ENCODE measurements at places on chromosomes 4 and X.

GRCh38 chr4:109266891-109267290 is 35.6 kb downstream of the COL25A1 start:
- no peak for DNase-seq

DNA sequence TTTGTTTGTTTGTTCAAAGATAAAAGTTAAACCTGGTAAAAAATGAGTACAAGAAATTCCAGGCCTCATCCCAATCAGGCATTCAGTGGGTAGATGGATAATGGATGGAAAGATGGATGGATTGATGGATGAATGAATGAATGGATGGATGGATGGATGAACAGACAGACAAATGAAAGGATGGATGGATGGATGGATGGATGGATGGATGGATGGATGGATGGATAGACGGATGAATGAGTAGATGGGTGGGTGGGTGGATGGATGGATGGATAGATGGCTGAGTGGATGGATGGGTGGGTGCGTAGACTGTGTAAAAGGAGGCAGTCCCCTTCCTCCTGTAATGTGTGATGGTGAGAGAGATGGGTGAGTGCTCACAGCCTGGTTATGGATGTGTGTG is 206.7 kb downstream of the FRMPD4 start:
- DNase-seq = no peak

DNA sequence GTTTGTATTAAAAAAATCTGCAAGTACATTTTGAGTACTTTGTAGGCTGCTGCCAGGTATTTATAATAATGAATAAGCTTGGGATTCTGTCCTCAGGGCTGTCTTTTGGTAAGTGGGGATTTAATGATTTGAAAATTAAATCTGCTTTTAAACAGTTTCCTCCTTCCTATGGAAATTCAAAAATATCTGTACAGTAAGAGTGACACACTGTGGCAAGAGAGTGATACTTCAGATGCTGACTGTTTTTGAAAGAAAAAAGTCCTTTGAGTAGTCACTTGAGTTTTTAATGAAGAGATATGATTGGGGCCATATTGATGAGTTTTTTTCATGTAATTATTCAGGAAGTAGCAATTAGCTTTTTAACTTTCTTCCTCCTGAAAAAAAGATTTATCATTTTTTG is 49.2 kb downstream of the SMARCAD1 start:
- no peak for DNase-seq

DNA sequence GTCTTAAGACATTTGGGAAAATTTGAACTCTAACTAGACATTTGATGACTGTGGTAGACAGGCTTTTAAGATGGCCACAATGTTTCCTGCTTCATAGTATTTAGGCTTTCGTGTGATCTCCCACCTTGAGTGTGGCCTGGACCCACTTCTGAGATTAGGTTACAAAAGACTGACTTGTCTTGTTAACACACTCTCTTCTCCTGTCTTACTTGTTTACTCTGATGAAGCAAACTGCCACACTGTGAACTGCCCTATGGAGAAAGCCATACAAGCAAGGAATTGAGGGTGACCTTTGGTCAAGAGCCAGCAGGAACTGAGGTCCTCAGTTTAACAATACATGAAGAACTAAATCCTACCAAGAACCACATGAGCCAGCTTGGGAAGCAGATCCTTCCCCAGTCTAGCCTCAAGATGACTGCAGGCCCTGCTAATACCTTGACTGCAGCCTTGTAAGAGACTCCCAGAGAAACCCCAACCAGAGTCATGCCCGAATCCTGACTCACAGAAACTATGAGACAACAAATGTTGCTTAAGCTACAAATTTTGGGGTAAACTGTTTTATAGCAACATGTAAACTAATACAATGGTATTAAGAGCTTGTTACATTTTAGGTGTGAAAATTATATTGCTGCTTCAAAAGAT is 20.3 kb downstream of the UBA6 start:
- DNase-seq = peak; percentile 70

DNA sequence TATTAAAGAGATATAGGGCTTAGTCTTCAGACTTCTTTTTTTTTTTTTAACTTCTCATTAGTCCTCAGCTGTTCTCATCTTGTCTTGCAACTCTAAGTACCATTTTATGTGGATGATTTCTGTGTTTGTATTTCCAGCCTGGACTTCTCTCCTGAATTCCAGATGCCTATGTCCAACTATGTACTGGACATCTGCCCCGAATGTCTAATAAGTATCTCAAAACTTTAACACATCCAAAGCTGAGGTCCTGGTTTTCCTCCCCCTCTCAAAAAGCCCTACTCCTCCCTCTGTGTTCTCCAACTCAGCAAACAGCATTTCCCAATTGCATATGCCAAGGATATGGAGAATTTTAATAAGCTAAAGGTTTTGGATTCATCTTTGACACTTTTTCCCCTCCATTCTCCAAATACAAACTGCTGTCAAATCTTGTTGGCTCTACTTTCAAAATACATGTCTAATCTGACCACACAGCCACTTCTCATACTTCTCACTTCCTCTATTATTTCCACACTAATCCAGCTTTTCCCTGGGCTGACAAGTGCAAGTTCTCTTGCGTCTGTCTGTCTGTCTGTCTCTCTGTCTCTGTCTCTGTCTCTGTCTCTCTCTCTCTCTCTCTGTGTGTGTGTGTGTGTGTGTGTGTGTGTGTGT is 79.8 kb downstream of the CLCN5 start:
- DNase-seq = no peak

DNA sequence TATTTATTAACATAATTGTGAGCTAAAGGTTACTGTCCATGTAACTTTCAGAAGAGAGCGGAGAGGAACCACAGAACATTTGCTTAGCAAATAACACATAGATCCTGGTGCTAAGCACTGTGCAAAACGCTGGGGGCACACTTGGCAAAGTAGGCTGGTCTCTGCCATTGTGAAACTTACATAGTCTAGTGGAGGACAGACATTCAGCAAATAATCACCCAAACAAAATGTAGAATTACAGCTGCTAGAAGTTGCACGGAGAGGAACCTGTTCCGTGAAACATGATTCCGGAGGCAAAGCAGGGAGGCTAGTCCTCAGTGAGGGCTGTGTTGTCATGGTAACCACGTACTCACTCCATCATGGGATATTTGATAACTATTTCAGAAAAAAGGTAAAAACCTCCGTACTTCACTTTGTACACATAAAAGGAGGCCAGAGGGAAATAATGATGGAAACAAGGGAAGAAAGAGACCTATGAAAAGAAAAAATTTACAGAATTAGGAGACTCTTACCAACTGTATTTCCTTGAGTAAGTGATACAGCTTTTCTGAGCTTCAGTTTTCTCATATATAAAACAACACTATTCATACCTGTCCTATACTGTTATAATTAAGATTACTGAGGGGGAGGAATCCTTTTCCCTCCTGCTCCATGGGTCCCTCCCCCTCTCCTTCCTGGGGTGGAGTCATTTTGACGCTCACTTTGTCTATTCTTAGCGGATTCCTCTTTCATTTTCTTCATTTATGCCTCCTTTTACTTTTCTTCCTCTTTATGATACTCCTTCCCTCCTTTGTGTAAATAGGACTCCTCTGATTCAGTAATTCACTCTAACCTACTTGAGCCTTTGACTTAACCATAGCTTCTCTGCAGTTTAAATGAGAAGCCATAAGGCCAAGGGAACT is 825 bp upstream of the RASGEF1B start:
- peak; percentile 22 for DNase-seq

DNA sequence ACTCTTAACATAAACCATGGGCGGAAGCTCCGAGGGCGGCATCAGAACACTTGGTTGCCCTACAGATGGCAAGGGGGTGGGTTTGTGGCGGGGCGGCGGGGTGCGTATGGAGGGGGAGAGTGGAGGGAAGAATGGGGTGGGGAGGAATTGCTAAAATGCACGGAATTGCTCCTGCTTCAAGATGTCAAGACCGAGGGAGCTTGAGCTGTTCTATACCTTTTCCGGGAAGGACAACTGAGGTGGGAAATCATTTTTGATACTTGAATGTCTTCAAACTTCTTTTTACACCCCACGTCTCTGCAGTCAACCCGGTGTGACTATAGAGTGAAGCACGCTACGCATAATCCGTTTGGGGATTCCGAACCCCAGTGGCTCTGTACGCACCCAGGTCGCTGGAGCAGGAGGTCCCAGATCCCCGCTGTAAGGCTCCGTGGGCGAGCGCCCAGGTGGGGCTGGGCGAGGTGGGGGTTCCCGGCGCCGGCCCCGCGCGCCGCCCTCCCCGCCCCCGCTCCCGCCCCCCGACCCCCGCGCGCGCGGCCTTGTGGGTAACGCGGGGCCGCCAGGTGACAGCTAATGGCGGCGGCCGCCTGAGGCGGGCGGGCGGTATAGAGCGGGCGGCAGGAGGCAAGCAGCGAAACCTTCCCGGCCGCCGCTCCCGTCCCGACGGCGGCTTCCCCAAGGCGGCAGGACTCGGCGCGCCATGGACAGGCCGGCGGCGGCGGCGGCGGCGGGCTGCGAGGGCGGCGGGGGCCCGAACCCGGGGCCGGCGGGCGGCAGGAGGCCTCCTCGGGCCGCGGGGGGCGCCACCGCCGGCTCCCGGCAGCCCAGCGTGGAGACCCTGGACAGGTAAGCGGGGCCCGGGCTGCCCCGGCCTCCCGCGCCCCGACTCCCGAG is at the start of gene MTMR1:
TSS of gene MTMR1 (plus strand) at position 566 of the 894 bp plus-strand sequence. CDS start at position 701, 135 bp downstream.
- DNase-seq = no peak

GRCh38 chrX:119502727-119503483 is 34.7 kb downstream of the SLC25A5 start:
- DNase-seq = no peak

GRCh38 chr4:26062215-26062614 is 148.2 kb downstream of the SMIM20 start:
- no peak for DNase-seq

DNA sequence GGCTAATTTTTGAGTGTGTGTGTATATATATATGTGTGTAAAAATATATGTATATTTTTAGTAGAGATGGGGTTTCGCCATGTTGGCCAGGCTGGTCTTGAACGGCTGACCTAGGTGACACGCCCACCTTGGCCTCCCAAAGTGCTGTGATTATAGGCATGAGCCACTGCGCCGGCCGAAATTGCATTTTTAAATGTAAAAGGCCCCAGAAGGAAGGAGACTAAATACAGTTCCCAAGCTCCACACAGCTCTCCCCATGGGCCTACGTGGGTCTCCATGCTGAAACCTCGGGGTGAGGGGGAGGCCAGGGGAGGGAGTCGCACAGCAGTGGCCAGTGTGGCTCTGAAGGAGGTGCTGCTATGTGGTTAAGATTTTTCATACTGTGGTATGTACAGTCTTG is 12.8 kb upstream of the CDKN2AIP start:
- no peak for DNase-seq

DNA sequence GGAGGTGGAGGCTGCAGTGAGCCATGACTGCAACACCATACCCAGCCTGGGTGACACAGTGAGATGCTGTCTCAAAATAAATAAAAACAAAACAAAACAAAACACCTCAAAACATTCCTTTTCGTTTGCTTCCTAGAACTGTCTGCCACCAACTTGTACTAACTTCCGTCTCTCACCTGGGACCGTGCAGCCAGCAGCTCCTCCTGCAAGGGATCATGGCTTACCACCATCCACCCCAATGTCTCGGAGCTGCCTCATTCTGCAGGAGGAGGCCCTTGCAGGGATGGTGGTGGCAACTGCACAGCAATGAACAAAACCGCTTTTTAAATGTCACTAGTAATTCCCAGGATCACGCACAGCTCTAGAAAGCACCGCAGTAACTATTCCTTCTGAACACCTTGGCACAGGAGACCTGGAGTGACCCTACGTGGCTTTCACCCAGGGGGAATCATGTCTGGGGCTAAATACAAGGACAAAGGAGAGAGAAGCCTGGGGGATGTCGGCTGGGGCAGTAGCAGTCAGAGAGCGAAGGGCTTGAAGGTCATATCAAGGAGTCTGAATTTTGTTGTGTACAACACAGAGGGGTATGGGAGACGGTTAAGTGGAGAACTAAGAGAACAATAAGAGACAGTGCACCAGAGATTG is 17.4 kb upstream of the KIAA0232 start:
- no peak for DNase-seq

- peak; percentile 70 for DNase-seq
Observed at GRCh38 chrX:9379697-9380551, 84.9 kb upstream of the TBL1X start.

DNA sequence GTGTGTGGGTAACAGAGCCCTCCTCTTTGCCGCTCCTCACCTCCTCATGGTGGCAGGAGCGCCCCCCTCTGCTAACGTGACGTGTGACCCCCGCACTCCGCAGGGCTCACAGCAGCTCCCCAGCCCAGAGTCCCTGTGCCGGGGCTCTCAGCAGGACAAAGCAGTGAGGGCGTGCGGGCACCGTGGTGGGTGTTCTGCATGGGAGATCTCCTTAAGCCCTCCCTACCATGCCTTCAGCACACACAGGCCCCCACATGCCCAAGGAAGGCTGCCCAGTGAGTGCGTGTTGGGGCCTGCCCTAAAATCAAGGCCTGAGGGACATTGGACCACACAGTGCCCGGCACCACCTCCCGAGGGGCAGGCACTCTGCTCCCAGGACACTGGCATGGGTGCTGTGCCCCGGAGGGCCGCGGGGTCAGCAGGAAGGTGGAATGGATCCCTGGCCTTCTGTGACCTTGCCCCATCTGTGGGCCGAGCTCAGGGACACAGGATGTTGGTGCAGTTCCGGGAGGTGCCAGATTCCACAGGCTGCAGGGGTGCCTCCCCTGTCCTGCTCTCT is 10.1 kb downstream of the PSAPL1 start:
- no peak for DNase-seq

DNA sequence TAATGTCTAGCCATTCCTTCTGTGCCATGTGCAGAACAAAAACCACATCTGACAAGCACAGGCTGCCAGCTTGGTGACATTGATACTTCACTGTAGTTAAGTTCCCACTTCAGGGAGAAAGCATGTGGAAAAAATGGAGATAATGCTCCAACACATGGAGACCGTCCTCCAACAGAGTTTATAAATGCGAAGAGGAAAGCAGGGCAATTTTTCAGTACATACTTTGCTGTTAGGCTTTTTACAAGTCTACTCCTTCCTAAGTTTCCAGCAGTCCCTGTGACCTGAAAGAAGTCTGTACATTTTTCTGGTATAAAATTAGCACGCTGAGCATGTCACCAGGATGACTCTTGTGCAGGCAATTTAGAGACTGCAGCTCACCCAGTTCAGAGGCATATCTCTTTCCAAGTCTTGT is 766.9 kb upstream of the IGFBP7 start:
- no peak for DNase-seq

DNA sequence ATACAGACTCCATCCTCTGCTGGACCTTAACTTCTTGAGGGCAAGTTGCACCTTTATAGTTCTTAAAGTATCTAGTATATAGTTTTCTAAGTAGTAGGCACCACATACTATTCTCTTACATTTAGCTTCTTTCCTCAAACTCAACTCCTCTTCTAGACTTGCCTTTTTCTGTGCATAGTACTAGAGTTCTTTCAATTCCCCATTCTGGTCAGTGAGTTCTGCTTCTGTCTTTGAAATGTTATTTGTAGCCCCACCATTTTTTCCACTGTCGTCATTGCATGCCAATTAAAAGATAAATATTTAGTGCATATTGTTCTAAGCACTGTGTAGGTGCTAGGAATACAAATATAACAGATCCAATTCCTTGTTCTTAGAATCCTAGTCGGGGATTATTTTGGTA is 31.6 kb downstream of the CDKL5 start:
- DNase-seq = no peak

DNA sequence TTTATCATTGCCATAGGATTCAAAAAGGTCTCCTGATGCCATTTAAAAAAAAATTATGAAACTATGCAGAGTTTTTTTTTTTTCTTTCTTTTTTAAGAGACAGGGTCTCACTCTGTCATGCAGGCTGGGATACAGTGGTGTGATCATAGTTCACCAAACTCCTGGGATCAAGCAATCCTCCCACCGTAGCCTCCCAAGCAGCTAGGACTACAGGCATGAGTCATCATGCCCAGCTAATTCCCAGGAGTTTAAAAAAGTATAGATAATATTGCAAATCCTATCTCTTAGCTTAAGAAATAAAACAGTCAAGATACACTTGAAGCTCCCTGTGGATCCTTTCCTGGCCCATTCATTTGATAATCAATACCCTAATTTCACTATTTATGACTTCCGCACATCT is 58.6 kb upstream of the PRSS48 start:
- DNase-seq = no peak
